NCI-H2029 (cell line): ENCODE measurements at places on chromosomes 12 and 14.

DNA sequence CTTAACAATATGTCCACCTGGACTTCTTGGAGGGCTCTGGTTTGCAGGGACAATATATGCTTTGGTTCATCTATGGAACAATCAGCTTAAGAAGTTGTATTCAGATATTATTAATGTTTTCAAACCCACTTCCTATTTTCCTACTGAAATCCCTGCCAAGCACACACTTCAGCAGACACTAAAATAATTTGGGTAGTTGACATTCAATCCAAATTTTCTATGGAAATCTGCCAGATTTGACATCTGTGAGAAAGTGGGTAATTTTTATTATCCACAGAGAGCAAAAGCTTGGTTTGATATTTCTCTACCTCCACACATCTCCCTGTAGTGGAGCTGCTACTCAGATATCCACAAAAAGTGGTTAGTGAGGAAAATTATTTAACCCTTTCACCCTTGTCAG lies 378.8 kb upstream of the SOX5 start:
- no peak for DNase-seq

- no peak for DNase-seq
These were observed 88.0 kb downstream of the PCNX1 start for GRCh38 chr14:70995211-70995610.

- DNase-seq: no peak
These were observed 108.4 kb downstream of the ESRRB start for GRCh38 chr14:76484355-76484754.

DNA sequence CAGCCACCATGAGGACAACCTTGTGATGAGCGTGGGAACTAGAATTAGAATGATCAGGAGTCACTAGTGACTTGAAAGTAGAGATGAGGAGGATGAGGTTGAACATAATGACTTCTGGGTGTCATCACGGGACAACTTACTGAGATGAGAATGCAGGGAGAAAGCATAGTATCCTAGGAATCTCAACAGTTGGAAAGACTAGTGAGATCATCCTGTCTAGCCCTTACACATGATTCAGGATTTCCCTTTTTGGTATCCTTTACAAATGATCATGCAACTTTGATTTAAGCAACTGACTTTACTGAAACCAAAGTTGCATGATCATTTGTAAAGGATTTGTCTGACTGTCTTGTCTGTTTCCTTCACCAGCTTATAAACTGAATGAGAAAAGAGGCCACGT lies 51.8 kb upstream of the HIF1A start:
- DNase-seq: no peak

GRCh38 chr14:102200690-102201352 lies 61.1 kb downstream of the WDR20 start:
- no peak for DNase-seq

- DNase-seq: no peak
These were observed 49.9 kb downstream of the TSPAN8 start for GRCh38 chr12:71107936-71108335.
